ENCODE measurements at places on chromosomes 1 and 21.

- DNase-seq: no peak
These were observed 35.8 kb downstream of the PIK3CD start for GRCh38 chr1:9687120-9687873.

DNA sequence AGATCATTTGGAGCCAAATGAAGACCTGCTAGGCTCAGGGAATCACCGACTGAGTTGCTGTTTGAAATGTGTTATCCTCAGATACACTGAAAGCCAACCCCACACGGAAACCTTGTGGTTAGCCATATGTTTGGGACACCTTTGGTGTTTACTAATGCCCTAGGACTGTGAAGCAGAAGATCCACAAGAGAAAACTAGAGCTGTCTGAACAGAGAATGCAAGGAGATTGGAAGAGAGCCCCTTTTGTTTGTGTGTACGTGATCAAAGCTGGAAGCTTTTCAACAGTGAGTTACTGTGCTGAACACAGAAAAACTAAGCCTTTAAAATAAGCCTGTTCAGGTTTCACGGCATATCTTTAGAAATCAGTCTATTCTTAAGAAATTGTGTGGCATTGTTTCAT lies 908.2 kb upstream of the ADGRL2 start:
- no peak for DNase-seq

- DNase-seq: peak; percentile 77
These were observed 72.1 kb downstream of the SKI start for GRCh38 chr1:2300004-2300771.

DNA sequence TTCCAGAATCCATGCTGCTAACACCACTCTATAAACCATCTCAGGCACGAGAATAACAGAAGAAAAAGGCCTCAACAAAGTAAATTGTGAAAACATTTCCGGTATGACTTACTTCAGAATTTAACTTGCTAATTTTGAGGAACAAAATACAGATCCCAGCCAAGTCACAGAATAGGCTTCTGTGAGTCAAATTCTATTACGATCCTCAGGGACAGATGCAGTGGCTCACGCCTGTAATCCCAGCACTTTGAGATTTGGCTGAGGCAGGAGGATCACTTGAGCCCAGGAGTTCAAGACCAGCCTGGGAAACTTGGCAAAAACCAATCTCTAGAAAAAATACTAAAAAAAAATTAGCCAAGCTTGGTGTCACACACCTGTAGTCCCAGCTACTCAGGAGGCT lies 8.8 kb upstream of the CCDC27 start:
- no peak for DNase-seq

DNA sequence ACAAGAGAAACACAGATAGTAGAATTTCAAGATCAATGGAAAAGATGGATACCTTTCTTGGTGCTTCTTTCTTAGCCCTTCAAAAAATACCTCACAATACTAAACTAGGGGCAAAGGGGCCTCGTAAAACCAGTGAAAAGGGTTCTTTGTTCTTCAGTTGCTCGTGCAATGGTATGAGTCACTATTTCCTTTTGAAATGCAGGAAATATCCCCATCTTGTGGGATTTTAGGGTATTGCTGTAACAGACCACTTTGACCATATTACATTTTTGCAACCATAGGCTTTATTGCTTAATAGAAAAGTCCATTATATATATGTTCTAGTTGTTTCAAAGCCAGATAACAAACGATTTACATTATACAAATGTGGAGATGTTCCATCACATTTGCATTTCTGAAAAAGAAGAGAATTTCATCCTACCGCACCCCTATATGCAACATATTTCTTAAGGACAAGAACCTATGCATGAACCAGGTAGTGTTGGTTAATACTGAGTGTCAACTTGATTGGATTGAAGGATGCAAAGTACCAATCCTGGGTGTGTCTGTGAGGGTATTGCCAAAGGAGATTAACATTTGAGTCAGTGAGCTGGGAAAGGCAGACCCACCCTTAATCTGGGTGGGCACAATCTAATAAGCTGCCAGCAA lies 88.6 kb upstream of the PKN2 start:
- DNase-seq: no peak

All from stimulated activated CD4-positive, alpha-beta T cell treated with anti-CD3 and anti-CD28 coated beads, Interleukin-15, amount 100 ng/mL, for 48 hours (primary cell).